ENCODE measurements at places on chromosomes 13 and 19.

- DNase-seq = no peak
Observed at GRCh38 chr13:77555246-77555645, 19.7 kb downstream of the SCEL start.

DNA sequence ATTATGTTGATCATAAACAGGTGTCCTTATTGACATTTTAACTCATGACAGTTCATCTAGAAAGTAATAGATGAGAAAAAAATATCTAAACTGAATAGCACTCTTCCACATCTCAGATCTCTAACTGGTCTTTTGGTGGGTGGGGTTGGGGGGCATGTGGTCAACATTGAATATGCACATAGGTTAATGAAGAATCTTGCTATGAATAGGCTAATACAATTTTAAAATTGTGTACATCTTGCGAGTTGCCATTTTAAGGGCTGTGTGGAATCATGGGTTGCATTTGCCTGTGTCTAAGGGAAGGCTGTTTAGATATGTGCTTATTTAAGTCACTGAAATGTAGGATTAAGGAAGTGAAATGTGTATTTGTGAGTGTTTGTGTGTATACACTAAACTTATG, 346.0 kb downstream of the ITGBL1 start:
- DNase-seq = no peak

- no peak for DNase-seq
Observed at GRCh38 chr13:113876346-113877148, 12.7 kb upstream of the GAS6 start.

DNA sequence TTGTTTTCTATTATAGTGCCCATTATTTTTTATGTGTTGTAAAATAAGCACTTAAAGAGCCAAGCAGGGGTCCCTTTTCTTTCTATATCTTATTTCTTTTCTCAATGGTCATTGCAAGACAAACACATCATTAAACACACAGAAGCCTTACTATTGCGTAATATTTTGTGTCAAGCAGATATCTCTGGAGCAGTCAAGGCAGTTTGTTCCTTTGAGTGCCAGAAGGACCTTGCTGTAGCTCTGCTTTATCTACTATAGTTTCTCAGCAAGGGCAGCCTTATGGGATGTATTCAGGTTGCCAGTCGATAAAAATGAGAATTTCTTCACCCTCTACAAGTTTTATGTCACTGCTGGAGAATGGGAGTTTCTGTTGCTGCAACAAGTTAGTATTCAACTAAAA, 319.3 kb downstream of the TDRD3 start:
- DNase-seq = no peak

DNA sequence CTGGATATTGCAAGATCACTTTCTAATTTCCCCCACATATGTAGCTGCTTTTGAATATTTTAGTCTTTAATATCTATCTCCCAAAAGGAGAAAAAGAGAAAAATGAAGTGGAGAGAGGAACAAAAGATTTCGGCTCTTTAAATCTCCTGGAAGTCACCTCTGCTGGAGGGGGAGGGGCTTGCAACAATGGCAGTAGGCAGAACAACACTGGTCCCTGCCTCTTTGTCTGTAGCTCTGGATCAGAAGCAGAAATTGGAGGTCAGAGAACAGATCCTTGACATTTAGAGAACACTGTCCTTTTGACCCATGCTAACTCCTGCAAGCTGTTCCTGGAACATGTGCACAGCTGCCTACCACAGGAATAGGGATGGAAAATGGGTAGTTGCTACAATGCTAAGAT, 86.7 kb upstream of the GPR12 start:
- DNase-seq = no peak

GRCh38 chr13:50882816-50883435, 26.7 kb upstream of the RNASEH2B start:
- DNase-seq = no peak

GRCh38 chr19:49956115-49956495, 4.9 kb downstream of the SIGLEC11 start:
- no peak for DNase-seq

DNA sequence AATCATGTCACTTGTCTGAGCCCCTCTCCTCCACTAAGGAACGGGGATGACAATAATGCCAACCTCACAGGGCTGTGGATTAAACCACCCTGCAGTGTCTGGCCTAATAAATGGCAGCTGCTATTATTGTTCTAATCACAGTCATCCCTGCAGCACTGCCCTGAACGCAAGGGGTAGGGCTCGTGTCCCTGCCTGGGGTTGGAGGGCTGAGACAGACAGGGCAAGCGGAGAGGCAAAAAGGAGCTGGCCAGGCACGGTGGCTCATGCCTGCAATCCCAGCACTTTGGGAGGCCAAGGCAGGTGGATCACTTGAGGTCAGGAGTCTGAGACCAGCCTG, 10.2 kb upstream of the KPTN start:
- no peak for DNase-seq

- DNase-seq = no peak
Observed at GRCh38 chr13:49616676-49617065, 11.6 kb upstream of the ARL11 start.

DNA sequence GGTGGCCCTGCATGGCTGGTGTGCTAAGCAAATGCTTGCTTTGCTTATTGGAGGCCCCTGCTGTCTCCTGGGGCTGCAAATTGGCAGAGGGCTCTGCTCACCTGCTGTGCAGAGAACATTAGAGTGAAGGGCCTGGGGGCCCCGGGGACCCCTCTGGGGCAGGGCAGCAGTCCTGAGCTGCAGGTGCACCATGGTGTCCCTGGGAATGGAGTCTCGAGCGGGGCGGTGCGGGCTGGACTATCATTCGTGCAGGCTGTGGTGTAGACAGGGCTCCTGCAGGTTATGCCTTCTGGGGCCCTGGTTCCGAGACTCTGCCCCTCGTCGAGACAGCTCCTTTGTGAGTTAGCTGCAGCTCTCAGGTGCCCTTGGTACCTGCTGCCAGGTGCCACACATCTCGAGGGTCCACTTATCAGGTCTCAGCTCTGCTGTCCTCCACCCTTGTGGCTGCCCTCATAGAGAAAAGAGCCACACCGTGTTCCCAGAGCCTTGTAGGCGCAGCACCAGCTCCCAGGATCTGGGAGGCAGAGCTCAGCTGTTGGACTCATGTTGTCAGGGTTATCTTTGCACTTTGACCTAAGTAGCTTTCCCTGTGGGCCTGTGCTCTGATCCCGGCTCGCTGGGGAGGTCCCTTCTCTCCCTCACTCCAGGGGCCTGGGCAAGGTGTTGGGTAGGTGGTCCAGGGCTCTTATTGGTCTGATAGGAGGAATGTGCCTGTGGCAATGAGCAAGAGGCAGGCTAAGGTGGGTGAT, 58.0 kb upstream of the ZNF536 start:
- DNase-seq = no peak

DNA sequence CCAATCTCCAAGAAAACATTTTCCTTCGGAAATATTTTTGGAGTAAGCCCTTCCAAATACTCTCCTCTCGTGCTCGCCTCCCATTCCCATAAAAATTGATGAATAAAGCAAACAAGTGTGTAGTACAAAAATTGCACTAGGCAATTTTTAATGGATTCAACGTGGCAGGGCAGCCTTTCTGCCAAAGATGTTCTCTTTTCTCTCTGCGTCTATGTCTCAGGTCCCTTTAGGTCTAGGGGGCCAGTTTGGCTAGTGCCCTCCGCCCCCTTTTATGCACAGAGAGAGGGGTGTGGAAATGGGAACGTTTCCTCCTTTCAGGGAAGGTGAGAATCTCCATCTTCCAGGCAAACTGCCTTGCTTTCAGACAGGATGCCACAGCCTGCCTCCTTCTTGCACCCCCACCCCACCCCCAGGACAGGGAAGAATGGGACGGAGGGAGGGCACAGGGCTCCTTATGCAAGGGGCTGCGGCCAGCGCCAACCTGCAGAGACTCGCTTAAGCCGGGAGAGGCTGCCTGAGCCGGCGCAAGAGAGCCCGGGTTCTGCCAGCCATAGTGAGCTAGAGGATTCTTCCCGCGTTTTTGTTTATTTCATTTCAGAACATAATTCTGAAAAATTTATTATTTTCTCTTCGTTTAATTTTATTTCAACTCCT, 2.7 kb upstream of the ZIC2 start:
- DNase-seq = no peak

- DNase-seq = no peak
Observed at GRCh38 chr13:76715075-76715474, 171.1 kb downstream of the KCTD12 start.

- DNase-seq = no peak
Observed at GRCh38 chr13:101515504-101515903, 63.0 kb downstream of the ITGBL1 start.

DNA sequence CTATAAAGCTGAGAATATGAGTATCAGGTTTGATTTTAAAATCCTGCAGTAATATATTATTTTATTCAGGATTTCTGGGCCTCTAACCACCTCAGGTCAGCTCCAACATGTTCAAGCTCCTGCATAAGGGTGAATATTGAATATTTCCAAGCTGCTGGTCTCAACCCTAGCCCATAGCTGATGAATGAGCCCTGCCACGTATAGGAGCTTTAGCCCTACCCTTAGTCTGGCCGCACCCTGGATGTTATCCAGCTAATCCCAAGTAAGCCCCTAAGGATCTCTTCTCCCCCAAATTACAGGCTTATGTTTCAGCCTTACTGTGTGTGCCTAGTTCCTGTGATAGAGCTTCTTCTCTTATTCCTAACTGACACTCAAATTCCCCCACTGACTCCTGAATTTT, 240.6 kb downstream of the KCTD12 start:
- no peak for DNase-seq

- DNase-seq = no peak
Observed at GRCh38 chr13:23509781-23510543, 60.2 kb upstream of the TNFRSF19 start.

DNA sequence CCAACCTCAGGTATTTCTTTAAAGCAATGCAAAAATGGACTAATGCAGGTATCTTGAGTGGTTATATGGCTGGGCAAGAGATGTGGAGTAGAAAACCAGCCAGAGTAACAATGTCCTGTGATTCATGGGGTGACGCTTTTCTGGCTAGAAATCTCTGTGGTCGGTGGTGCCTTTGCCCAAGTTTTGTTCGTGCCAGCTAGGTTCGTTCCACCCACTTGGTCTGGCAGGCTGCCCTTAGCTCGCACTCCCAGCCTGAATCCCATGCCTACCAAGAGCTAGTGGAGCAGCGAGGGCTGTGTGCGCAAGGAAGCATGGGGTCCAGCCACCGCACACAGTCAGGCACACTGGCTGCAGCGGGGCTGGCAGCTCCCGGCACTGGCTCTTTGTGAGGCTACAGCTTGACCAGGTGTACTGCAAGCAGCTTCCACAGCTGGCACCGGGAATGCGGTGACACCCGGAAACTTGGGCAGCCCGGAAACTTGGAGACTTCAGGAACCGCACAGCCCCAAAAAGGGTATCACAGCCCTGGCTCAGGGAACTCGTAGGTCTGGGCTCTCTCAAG, 349.6 kb upstream of the PCDH20 start:
- no peak for DNase-seq

- no peak for DNase-seq
Observed at GRCh38 chr13:33127009-33127551, 110.9 kb downstream of the KL start.

- peak; percentile 36 for DNase-seq
Observed at GRCh38 chr13:48126944-48127830, 32.3 kb upstream of the MED4 start.

- no peak for DNase-seq
Observed at GRCh38 chr13:113218586-113218985, 9.2 kb downstream of the CUL4A start.

- DNase-seq = no peak
Observed at GRCh38 chr19:4816202-4816949, 15.1 kb downstream of the TICAM1 start.

- DNase-seq = no peak
Observed at GRCh38 chr19:2355168-2356035, 4.7 kb upstream of the TMPRSS9 start.

DNA sequence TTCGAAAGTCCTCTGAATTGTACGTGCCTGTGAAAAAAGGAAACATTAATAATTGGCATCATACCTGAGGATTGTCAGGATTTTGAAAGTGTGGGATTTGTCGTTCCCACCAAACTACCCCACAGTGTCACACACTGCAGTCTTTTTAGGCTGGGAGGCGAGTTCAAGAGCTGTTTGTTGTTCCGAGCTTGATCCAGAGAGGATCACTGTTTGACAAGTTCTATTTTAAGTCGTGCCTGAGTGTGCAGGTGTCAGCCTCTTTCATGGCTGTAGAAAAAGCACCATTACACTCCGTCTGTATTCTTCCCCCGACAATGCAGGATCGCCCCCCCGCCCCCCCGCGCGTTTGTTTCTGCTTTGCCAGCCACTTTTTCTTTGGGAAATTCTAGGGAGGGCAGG, 635 bp upstream of the NBEA start:
- DNase-seq = no peak

DNA sequence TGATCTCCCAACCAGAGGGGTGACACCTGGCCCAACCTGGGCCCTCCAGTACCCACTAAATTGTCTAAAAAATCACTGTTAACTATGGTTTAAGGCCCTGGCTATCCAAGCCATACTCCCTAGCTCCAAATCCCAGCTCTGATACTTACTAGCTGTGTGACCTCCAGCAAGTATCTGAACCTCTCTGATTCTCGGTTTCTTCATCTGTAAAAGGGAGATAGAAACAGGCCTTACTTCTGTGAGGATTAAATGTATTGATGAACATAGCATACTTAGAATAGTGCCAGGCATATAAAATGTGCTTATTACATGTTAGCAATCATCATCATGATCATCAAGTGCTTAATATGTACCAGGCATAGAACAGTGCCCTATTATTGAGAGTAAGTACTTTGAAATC, 4.7 kb downstream of the LRFN1 start:
- DNase-seq = no peak

GRCh38 chr19:7145494-7145893, 76.0 kb downstream of the ZNF557 start:
- DNase-seq = no peak

GRCh38 chr19:29507081-29507860, 18.5 kb upstream of the VSTM2B start:
- DNase-seq = no peak

DNA sequence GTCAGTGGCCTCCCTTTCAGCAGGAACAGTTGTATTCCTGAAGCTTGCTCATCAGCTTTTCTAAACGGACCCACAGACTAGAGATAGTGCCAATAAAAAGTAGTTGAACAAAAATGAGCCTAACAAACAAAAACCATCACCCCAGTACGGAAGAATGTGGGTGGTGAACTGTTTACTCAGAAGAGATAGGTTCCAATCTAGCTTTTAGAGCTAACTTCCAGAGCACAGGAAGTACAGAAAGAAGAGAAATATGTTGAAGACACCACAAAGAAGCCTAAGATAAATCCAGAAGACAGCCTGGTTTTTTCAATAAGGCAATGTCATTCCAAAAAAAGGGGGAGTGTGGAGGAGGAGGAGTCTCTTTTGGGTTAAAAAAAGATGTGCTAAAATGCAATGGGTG, 2.8 kb upstream of the LMO7 start:
- no peak for DNase-seq

DNA sequence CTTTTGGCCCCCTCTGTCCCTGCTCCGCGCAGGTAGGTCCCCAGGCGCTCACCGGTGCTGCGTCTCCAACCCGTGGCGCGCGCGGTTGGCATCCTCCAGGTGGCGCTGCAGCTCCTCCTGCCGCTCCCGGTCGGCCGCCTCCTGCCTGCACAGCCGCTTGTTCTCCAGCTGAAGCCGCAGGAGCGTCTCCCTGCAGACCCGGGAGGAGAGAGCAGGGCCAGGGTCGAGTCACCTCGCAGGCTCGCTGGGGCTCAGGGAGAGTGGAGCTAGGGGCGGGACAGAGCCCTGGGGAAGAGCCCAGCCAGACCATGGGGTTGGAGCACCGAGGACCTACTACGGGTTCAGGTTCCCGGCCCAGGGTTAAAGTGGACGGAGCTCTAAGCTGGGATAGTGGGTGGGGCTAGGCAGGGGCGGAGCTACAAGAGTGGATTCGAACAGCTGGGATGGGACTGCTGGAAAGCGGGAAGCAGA, 9.3 kb downstream of the HOOK2 start:
- DNase-seq = peak; percentile 74
